ENCODE measurements at places on chromosomes 1 and 21.

DNA sequence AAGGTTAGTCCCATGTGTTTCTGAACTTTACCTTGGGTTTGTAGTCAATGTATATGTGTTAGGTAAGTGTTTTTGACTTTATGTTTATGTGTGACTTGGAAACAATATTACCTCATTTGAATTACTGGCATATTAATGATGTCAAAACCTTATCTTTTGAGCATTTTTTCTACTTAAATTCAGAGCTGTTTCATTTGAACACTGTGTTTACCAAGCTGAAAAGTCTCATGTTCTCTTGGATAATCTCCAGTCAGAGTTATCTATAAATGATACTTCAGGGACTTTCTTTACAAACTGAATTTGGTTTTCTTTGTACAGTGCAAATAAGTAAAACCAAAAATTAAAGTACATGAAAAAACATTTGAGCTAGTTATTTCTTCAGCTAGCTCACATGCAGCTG is 30.0 kb downstream of the ADAMTS1 start:
- no peak for DNase-seq

GRCh38 chr1:115258302-115258866 is 79.7 kb downstream of the NGF start:
- no peak for DNase-seq

DNA sequence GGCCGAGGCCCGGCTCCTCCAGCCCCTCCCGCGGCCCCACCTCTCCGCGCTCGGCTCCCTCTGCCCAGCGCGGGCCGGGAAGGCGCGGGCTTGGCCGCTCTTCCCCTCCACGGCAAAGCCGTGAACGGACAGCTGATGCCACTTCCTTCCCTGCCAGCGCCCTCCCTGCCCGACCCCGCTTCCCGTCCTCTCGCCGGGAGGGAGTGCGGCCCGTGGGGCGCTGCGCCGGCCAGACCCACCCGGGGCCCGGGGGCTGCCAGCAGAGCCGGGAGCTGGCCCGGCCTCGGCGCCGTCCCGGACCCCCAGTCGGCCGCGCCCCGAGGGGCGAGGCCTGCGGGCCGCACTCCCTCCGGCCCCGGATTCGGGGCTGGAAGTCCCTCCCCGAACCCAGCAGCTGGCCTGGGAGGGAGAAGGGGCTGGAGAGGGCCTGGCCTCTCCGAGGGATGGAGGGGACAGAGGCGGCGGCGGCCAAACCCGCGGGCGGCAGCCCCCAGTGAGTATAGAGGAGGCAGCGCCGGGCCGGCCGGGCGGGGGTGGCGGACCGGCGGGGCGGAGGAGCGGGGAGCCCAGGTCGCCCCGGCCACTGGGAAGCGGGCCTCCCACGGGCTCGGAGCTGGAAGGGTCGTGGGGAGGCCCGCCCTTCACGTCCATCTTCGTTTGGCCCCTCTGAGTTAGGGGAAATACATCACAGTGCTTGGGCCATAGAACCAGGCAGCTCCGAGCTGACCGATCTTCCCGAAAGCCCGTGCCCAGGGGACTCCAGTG is at the start of gene KIAA1614:
KIAA1614 (plus strand) TSS at position 97 of the 765 bp plus-strand sequence; CDS start at position 444, 347 bp downstream.
- no peak for DNase-seq

DNA sequence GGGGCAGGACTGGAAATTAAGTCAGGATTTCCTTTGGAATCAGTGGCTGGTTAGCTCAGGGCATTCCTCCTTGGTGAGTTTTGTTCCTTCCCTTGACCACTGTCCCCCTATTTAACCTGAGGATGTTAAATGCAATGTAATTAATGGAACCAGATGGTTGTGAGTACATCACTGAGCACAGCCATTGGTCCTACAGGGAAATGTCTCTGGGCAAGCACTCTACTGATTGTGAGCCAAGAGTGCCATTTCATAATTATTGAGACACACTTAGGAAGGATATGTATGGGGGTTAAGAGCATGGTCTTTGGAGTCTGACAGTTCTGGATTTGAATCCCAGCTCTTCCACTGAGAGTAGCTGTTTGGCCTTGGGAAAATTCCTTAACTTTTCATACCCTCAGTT is 74.4 kb downstream of the SPAG17 start:
- DNase-seq = no peak

GRCh38 chr1:54272134-54272533 is 72.2 kb downstream of the MRPL37 start:
- DNase-seq = no peak

DNA sequence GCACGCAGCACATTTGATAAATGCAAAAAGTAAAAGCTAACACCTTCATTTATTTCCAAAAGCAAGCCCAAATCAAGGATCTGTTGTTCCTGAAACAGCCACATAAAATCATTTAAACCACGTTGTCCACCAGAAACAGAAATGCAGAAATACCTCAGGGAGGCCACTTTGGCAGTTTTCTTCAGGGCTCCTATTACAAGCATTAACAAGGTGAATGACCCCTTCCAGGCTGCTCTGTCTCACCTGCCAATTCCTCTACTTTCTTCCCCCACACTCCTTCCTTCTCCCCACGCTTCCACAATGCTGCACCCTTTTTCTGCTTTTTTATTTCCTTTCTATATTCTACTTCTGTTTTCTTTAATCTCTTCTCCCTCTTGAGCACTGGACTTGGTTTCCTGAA is 55.0 kb upstream of the PTGFRN start:
- no peak for DNase-seq

DNA sequence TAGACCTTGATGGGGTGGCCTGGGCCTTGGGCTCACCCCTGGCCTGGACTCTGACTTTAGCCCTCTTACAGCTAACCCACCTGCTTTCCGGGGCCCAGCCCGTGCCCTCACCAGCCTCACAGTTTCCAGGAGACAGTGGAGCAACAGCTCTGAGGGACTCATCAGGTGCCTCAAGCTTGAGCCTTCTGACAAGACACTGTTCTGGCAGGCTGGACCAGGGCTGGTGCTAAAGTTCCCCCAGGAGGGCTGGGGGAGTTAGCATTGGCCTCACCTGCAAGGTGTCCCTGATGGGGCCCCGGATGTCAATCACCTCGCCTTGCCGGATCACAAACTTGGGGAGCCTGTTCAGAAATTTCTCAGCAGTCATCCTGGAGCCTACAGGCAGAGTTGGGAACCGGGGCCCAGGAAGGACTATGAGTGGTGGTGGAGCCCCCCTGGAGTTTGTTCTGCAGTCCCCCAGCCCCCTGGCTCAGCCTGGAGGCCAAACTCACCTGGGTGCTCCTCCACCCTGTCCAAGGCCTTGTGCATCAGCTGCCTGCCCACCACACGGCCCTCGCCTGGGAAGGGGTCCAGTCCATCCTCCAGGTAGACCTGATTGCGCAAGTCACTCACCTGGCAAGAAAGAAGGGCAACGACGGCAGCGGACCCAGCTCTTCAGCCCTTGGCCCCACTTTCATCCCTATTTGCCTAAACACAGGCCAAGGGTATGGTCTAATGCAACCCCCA is 4.1 kb downstream of the SH3BGRL3 start:
- DNase-seq = no peak

DNA sequence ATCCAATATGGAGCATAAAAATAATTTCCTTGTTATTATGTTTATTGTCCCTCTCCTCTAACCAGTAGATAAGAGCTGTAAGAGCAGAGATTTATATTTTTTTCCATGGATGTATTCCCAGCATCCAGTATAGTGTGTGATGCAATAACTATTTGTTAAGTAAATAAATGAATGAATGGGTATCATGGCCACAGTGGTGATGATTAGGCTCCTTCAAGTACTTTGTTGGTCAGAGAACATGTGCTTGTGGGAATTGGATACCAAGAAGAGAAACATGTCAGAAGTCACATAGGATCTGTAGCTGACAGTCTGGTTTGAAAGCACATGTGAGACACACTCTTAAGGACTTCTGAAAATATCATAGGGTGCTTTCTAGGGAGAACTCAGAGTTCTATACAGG is 588.5 kb downstream of the AGBL4 start:
- DNase-seq = no peak

- DNase-seq = no peak
Measured at GRCh38 chr1:25651824-25652741, 35.5 kb downstream of the MAN1C1 start.

DNA sequence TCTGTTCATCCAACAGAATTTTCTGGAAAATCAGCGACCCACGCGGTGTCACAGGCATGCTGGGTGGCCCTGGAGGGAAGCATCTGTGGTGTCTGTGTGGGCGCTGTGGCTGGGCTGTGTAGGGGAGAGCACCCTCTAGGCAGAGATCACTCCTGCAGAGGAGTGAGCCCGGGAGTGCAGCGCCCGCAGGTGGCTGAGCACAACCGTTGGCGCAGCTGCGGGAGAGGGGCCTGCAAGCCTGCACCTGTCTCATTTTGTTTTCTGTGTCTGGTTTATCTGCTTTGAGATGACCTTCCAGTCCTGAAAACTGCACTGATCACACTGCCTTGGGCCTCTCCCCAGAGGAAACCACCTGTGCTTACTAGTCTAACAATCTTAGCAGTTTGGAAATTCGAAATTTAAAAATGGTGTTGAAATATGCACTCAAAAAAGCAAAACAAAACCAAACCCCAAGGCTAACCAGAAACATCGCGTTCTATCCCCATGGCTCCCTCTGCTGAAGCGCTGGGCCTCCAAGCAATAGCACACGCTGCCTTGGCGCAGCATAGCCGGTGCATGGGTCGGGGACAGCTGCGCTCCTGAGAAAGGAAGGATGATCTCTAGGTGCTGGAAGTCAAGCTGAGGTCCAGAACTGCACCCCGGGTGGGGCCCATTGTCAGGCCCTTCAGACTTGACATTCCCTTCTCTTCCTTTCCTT is 4.8 kb downstream of the FAM3B start:
- peak; percentile 90 for DNase-seq

DNA sequence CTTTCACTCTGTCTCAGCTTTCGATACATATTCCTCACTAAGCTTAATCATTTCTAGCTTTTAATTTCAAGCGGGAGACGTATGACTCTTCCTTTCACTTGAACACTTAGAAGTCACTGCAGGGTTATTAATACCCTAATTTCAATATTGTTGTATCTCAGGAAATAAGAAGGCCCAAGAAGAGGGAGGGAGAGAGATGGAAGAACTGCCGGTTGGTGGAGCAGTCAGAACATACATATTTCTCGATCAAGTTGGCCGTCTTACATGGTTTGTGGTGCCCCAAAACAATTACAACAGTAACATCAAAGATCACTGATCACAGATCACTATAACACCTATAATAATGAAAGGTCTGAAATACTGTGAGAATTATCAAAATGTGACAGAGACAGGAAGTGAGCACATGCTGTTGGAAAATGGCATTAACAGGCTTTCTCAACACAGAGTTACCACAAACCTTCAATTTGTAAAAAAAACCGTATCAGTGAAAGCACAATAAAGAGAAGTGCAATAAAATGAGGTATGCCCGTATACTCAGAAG is 145.4 kb upstream of the HP1BP3 start:
- no peak for DNase-seq

DNA sequence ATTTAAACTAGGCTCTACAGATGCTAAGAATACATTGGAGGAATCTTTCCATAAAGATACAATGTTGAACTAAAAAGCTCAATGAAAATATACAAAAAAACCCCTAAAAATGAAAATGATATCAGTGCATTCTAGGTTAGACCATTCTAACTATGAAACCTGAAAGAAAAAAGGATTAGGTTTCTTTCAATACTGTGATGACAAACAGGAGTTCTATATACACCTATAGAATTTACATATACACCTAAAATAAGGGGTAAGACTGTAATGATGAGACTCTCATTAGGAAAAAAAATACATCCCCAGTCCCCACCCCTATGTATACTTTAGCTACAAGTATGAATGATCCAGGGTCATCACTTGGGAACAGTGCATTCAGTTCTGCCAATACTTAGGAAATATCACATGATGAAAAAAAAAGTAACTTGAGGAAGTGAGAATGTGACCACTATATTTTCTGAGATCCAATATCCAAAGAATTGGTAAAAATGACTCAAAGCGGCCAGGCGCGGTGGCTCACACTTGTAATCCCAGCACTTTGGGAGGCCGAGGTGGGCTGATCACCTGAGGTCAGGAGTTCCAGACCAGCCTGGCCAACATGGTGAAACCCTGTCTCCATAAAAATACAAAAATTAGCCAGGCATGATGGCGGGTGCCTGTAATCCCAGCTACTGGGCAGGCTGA is 26.3 kb downstream of the SELENOF start:
- no peak for DNase-seq

DNA sequence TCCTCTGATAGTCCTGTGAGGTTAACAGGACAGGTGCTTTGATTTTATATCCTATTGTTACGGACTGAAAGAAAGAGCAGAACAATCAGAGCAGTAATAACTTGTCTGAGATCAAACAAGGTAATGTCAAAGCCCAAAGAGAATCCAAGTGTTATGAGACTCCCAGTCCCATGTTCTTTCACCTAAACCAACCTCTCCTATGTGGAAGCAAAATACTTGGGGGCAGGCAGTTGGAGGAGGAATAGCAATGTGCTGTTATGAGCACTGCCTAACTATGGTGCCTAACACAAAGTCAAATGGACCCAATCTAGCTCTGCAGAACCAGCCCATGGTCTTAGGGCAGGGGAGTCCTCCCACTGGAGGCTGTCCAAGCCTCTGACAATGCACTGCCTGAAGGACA is 28.1 kb downstream of the ACBD3 start:
- no peak for DNase-seq

- peak; percentile 59 for DNase-seq
Measured at GRCh38 chr21:31558189-31558961, 101.1 kb upstream of the SOD1 start.

DNA sequence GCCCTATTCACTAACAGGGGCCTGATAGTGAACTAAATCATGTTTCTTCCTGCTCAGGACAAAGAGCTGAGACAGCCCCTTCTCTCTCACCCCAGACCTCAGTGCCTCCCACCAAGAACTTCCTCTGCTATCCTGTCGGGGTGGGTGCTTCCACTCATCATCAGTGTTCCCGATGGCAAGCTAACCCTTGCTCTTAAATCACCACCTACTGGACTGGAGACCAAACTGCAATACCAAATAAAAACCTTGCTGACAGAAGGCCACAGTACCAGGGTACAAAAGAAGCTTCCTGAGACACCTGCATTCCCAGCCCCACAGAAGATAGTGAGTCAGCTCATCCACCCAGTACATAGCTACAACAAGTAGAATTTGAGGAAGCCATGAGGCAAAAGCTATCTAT is 799.5 kb downstream of the LTN1 start:
- no peak for DNase-seq

- no peak for DNase-seq
Measured at GRCh38 chr1:218462116-218462515, 117.0 kb downstream of the TGFB2 start.

- DNase-seq = no peak
Measured at GRCh38 chr1:91540910-91541309, 40.3 kb downstream of the CDC7 start.

DNA sequence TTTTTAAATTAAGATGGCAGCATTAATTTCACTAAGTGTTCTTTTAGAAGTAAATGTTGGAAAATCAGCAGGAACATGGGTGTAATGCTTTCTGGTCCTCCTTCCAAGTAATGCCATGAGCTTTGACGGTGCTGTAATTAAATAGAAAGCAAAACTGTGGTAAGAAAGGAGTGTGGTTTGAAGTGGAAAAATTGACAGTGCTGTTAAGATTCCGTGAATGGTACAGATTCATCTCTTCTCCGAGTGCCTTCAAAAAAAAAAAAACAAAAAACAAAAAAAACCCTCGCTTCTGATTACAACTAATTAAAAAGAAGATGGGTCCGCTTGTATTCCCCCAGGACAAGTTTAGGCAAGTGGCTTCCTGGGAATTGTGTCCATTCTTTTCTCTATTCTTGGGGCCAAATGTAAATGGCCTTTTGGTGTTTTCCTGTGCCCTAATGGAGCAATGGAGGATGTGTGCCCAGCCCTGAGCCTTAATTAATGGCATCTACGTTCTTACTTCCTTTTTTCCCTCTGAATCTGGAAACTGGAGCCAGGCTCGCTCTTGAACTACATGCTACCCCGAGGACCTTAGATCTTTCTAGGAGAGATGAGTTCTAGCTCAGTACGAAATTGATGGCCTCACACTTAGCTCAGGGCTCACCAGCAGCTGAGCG is 5.1 kb downstream of the LMO4 start:
- DNase-seq = peak; percentile 76

GRCh38 chr1:15352128-15352957 is 57.3 kb upstream of the EFHD2 start:
- no peak for DNase-seq

All from MM.1S (cell line).